NCI-H1930 (cell line): ENCODE measurements at places on chromosomes 1 and 21.
A peak's percentile ranks its signal among the peaks of the same experiment; 100 is the strongest.

DNA sequence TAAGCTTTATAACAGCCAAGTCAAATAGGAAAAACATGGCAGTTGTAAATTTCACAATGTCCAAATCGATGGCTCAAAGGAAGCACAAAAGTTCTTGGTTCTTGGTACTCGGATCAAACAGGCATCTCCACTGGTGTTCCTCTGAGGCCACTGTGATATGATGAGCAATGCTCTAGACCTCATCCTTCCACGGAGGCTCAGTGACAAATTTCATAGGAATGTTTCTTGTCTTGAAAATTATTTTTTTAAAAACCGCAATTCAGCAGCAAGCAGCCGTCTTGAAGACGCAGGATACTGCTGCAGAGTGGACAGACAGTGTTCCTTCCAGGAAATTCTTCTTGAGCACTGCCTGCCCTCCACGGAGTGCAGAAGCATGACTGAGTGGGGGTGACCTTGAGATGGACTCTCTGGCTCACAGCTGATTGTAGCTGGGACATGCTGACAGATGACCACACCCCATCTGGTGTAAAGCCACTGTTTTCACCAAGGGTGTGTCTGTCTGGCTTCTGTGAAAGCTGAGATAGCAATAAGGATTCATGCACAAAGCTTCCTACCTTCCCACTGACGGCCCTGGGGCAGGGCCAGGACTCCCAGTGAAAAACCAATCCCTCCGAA, 61.9 kb downstream of the TIAM1 start:
- no peak for DNase-seq

- DNase-seq, result no peak
Observed at GRCh38 chr1:54976747-54977146, 3.7 kb upstream of the TMEM61 start.

GRCh38 chr1:186672596-186672995, 7.6 kb downstream of the PTGS2 start:
- DNase-seq, result no peak

- DNase-seq, result no peak
Observed at GRCh38 chr1:155455588-155456195, 106.9 kb downstream of the ASH1L start.

GRCh38 chr1:225908773-225909172, 15.3 kb downstream of the PYCR2 start:
- DNase-seq, result peak; percentile 28

DNA sequence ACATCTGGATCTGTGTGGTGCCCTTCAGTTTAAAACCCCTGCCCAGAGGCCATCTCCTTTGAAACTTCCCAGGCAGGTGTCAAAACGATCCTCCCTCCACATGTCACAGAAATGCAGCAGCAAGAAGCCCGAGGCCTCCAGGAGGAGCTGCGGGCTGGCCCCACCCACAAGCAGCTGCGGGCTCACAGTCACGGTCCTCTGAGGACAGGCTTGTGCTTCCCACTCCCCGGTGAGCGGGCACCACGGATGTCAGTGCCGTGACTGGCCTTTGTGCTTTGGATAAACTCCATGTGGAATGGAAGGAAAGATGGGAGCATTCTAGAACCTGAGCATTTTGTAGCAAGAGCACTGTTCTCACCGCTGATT, 65.8 kb downstream of the SIK1 start:
- no peak for DNase-seq

DNA sequence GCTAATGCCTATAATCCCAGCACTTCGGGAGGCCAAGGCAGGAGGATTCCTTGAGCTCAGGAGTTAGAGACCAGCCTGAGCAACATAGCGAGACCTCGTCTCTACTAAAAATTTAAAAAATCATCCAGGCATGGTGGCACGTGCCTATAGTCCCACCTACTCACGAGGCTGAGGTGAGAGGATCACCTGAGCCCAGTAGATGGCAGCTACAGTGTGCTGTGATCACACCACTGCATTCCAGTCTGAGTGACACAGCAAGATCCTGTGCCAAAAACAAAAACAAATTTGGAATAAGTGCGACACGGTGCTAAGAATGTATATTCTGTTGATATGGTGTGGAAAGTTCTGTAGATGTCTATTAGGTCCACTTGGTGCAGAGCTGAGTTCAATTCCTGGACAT, 15.1 kb downstream of the USP33 start:
- DNase-seq, result no peak

GRCh38 chr1:230010603-230011332, 56.3 kb upstream of the GALNT2 start:
- no peak for DNase-seq

DNA sequence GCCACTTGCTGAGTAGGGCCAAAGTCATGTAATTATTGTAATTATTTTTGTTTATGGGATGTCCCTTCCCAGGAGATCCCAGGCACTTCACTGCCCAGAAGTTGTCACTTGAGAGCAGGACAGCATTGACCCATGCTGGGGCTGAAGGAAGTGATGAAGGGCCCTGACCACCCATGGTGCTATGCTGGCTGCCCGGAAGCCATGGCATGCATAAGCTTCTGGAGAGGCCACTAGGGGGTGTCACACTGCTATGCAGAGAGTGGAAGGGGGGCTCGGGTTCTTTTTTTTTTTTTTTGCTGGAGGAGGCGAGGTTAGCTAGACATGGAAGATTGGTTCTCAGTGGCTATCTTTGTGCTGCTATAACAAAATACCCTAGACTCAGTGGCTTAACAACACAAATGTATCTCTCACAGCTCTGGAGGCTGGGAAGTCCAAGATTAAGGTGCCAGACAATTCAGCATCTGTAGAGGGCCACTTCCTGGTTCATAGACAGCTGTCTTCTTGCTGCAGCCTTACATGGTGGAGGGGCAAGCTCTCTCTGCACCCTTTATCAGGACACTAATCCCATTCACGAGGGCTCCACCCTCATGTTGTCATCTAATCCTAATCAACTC, 84.9 kb downstream of the CNIH3 start:
- no peak for DNase-seq

GRCh38 chr1:227378181-227378580, 59.9 kb upstream of the CDC42BPA start:
- no peak for DNase-seq

DNA sequence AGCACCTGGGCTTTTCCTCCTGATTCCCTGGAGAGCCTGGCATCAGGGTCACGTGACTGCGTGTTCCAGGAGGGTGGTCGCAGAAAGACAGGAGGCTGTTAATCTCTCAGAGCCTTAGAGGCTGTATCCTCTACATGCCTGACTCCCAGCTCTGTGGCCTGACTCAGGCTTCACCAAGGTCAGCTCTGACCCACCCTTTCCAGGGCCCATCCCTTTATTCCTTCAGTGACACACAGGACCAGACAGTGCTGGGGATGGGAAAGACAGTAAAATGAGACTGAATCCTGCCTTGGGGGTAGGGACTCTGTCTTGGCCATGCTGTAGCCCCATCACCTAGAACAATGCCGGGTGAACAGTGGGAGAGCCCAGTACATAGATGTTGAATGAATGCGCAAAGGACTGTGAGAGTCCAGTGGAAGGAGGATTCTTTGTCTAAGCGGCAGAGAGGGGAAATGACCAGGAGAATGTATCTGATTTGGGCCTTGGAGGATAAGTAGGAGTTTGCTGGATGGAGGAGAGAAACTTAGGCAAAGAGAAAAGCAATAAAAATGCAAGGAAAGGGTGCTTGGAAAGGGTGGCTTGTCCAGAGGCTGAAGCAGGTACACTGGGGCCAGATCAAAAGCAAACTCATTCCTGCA, 33.0 kb downstream of the EPHX1 start:
- DNase-seq, result no peak

DNA sequence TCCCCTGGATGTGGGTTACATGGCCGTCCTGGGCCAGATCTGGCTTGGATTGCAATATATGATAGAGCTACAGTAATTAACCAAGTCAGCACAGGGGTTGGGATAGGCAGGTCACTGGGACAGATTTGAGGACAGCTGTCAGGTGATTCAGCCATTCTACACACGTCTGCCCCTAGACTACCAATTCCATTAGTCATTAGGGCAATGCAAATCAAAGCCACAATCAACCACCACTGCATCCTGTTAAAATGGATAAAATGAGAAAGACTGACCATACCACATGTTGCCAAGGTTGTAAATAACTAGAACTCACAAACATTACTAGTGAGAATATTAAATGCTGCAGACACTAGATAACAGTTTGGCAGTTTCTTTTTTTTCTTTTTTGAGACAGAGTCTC, 16.0 kb downstream of the C21orf58 start:
- no peak for DNase-seq

GRCh38 chr1:7229696-7230631, 444.7 kb downstream of the CAMTA1 start:
- DNase-seq, result no peak

- DNase-seq, result no peak
Observed at GRCh38 chr21:27104846-27105431, 138.1 kb upstream of the ADAMTS5 start.

GRCh38 chr1:56399795-56400194, 179.6 kb downstream of the PLPP3 start:
- no peak for DNase-seq

DNA sequence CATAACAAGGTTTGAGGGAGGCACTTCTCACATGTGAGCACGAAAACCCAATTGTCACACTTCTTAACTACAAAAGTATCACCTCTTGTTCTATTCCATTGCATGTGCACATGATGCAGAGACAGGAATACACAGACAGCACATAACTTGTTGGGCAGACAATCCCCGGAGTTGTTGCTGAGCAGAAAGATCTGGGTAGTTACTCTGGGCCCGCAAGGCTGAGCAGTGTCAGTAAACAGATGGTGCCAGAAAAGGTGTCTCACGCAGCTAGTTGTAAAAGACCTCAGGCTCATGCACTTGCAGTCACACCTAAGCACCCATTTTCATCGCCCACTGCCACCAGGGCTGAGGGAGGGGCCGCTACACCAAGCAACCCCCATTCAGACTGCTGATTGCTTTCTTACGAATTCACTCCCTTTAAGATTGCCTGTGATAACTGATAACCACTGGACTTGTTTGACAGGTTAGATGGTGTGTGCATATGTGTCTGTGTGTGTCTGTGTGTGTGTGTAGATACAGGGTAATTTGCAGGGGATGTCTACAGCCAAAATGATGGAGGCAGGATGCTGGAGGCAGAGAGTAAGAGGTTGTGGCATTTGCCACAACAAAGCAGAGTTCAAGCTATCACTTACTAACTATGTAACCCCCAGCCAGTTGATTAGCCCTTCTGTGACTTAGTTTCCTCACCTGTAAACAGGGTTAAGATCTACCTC, 4.2 kb downstream of the LGR6 start:
- no peak for DNase-seq

DNA sequence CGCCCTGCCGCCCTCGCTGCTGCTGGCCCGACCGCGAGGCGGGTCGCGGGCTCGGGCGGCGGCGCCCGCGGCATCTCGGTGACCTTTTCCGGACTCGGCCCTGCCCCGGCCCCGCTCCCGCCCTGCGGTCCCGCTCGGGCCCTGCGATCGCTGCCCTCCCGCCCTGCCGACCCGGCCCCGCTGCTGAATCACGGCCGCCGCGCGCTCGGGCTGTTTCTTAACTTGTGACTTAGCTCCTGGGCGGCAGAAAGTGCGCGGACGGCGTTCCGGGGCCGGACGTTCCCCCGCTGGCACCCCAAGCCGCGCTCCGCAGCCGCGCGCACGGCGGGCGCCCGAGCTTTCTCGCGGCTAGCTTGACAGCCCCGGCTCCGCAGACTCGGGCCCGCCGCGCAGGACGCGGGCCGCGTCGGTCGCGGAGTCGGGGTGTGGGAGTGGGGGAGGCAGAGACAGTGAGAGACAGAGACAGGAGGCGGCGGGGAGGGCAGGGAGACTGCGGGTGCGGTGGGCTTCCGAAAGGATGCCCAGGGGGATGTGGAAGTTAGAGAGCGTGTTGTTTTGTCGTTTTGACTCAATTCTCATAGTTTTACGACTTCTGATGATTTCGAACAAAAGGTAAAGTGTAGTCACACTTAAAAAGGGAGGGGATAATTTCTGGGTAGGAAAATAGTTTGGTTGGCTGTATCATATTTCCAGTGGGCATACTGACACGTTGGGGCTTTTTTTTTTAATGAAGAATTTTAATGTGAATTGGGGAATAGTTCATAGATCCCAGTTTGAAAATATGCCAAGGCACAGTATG, 49.8 kb downstream of the PRDM2 start:
- DNase-seq, result no peak

GRCh38 chr1:107545056-107545577, 404.3 kb downstream of the NTNG1 start:
- DNase-seq, result no peak

DNA sequence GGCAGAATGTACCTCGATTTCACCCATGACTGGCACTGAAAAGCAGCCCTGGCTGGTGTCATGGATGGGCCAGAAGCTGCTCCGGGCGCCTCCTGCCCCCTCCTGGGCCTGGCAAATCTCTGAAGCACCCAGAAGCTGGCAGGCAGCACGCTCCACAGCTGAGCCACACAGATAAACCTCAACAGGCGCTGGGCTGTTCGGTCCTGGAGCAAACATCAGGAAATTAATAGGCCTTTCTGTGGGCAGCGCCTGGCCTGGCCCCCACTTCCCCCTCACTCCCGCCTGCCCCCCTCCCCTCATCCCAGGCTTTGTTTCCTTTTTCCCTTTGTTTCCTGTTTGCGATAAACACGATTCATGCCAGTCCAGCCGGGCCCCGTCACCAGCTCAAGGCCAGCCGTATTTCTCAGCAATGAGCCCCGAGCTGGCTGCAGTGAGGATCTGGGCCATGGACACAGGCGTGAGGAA, 20.1 kb upstream of the DISP3 start:
- DNase-seq, result no peak

GRCh38 chr1:163174524-163175437, 27.9 kb downstream of the RGS5 start:
- DNase-seq, result no peak

GRCh38 chr1:197961449-197961848, 44.3 kb downstream of the LHX9 start:
- no peak for DNase-seq

DNA sequence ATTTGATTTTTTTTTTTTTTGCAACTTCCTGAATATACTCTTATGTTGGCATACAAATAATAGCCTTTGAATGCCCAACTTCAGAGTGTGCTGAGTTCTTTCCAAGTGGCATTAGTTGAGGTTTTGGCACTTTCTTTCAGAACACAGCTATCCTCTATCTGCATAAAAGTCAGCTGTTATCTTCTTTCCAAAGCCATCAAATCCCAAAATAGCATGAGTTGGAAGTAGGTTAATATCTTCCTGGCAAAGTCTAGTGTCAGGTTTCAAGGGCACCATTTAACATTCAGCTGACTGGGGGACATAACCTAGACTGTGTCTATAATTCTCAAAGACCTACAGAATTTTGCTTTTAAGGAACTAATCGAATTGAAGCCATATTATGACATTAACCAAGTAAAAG, 223.9 kb downstream of the PLPP3 start:
- DNase-seq, result no peak

DNA sequence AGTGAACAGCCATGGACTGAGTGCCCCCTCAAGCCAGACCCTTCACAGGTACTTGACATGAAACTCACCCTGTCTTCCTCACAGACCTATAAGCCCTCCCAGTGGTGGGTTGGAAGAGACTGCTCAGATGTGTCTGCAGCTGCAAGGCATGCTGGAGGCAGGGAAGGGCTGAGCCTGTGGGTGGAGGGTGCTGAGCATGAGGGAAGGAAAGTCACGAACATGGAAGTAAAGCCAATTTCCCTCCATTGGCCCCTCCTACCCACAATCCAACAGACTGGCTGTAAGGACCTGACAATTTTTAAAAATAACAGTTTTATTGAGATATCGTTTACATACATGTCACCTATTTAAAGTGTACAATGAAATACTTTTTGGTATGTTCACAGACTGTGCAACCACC, 44.1 kb downstream of the RCSD1 start:
- no peak for DNase-seq
